AG10803 (cell line): ENCODE measurements at places on chromosomes 7 and 10.

DNA sequence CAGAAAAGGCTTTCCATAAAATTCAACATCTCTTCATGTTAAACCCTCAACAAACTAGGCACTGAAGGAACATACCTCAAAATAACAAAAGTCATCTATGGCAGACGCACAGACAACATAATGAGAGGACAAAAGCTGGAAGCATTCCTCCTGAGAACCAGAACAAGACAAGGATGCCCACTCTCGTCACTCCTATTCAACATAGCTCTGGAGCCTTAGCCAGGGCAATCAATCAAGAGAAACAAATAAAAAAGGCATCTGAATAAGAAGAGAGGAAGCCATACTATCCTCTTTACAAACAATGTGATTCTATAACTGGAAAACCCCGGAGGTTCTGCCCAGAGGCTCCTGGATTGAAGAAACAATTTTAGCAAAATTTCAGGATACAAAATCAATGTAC, 251.0 kb downstream of the MALRD1 start:
- no peak for DNase-seq

GRCh38 chr10:5529702-5530411, 5.1 kb downstream of the CALML3 start:
- DNase-seq: no peak

GRCh38 chr10:86261941-86262687, 104.5 kb downstream of the GRID1 start:
- DNase-seq: no peak

GRCh38 chr7:102834999-102835398, 77.8 kb upstream of the LRRC17 start:
- peak; percentile 72 for DNase-seq

- DNase-seq: no peak
Measured at GRCh38 chr10:8128511-8128910, 74.0 kb downstream of the GATA3 start.

DNA sequence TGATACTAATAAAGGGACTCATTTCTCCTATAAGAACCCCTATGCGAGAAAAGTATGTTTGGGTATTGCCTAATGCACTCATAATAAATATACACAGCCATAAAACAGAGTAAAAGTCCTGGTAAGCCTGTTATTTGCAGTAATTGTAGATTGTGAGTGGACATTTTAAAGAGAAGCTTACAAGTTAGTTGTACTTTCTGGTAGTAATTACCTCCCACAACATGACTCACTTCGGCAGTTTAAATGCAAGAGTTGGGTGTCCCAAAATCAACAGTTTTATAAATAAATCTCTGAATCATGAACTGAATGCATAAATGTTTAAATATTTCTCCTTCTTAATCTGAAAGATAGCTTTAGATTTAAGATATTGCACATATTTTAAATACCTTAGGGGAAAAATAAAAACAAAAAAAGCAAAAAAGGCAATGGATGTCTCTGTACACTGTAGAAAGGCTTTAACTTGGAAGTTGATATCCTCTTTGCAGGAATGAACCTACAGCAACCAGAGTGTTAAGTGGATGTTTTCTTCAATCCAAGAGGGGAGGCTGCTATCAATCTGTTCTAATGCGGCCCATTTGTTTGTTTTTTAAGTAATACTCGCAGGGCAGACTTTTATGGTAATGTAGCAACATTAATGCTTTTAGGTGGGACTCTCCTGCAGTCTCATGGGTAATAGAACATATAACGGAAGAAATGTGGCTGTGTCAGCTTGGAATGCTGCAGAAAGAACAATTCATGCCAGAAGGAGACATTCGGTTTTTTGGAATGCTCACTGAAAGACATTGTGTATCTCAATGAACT, 57.3 kb upstream of the ZEB1 start:
- DNase-seq: peak; percentile 89

DNA sequence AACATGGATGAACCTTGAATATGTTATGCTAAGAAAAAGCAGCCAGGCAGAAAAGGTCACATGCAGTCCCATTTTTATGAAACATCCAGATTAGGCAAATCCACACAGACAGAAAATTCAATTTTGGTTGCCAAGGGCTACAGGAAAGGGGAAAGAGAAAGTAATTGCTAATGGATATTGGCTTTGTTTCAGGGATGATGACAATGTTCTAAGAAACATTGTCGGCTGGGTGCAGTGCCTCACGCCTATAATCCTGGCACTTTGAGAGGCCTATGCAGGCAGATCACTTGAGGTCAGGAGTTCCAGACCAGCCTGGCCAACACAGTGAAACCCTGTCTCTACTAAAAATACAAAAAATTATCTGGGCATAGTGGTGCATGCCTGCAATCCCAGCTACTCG, 23.0 kb downstream of the ZNF33B start:
- peak; percentile 18 for DNase-seq

- DNase-seq: no peak
Measured at GRCh38 chr7:87206361-87206760, 13.2 kb downstream of the TMEM243 start.

DNA sequence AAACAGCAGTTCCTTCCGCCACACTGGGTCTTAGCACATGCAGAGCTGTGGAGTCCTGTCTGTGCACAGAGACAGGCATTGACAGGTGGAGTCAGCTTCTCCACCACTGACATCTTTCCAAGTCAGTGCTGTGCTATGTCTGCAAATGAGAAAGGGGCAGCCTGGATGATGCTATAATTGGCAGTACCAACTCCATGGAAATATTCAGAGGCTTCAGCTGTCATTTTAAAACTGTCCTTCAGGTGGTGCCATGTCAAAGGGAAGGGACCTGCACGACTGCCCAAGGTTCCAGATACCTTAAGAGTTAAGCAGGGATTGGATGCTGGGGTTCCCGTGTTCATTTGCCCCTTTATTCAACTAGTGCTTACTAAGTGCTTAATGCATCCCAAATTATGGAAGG, 258.0 kb upstream of the PRKCQ start:
- DNase-seq: no peak

DNA sequence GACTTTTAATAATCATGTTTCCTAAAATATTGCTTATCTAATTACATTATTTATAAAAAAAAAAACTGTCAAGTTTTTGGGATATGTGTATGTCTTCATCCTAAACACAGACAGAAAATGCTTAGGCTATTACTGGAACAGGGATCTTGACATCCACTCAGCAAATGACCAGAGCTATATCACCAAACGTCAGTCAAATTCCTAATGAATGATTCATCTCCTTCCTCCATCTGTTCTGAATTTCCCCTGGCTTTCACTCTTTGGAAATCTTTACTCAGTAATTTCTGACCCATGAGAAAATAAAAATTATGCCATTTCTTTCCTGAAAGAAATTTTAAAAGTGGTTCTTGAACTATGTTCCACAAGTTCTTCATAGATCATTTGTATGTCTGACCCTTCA, 552.4 kb upstream of the KCND2 start:
- peak; percentile 60 for DNase-seq

DNA sequence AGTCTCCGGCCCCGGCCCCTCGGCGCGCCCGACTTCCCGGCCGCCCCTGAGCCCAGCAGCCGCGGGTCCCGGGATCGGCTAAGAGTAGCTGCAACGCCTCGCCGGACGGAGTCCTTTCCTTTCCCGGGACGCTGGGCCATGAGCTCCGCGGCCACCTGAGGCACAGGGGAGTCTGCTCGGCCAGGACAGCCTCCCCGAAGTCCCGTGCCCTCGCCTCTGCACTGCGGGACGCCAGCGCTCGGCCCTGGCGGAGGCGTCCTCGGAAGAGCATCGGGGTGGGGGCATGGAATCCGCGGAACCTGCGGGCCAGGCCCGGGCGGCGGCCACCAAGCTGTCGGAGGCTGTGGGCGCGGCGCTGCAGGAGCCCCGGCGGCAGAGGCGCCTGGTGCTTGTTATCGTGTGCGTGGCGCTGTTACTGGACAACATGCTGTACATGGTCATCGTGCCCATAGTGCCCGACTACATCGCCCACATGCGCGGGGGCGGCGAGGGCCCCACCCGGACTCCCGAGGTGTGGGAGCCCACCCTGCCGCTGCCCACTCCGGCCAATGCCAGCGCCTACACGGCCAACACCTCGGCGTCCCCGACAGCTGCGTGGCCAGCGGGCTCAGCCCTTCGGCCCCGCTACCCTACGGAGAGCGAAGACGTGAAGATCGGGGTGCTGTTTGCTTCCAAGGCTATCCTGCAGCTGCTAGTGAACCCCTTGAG, 502 bp downstream of the SLC18A3 start:
- DNase-seq: no peak

GRCh38 chr7:145263886-145264285, 428.0 kb upstream of the TPK1 start:
- DNase-seq: no peak

DNA sequence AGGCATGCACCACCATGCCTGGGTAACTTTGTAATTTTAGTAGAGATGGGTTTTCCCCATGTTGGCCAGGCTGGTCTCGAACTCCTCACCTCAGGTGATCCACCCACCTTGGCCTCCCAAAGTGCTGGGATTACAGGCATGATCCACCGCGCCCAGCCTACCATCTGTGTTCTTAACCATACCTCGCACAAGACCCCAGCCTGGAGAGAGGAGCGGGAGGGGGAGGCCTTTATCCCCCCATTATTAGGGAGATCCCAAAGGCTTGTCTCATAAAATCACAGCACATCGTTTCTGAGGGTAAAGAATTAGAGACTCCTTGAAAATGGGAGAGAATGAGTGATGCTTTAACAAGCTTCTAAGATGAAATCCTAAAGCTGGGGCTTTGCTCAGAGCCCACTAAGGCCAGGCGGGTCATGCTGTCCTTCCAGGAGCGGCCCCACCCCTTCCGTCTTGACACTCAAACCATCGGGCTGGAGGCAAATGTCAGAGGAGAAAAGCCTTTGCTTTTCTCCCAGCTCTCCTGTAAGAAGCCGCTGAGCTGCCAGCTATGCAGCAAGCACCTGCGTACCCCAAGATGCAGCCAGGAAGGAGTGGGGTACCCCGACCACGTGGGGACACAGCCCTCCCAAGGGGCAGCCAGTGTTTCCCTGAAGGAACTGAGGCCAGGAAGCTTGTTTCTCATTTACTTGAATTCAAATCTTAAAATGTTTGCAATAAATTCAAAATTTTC, 339.7 kb downstream of the PTPRN2 start:
- no peak for DNase-seq

- no peak for DNase-seq
Measured at GRCh38 chr10:103799341-103799740, 56.0 kb downstream of the SH3PXD2A start.
